ENCODE measurements at places on chromosomes 11 and 22.

- no peak for DNase-seq
These were observed 9.7 kb downstream of the AP5B1 start for GRCh38 chr11:65770951-65771567.

GRCh38 chr11:72783144-72783905 lies 10.5 kb downstream of the STARD10 start:
- no peak for DNase-seq

DNA sequence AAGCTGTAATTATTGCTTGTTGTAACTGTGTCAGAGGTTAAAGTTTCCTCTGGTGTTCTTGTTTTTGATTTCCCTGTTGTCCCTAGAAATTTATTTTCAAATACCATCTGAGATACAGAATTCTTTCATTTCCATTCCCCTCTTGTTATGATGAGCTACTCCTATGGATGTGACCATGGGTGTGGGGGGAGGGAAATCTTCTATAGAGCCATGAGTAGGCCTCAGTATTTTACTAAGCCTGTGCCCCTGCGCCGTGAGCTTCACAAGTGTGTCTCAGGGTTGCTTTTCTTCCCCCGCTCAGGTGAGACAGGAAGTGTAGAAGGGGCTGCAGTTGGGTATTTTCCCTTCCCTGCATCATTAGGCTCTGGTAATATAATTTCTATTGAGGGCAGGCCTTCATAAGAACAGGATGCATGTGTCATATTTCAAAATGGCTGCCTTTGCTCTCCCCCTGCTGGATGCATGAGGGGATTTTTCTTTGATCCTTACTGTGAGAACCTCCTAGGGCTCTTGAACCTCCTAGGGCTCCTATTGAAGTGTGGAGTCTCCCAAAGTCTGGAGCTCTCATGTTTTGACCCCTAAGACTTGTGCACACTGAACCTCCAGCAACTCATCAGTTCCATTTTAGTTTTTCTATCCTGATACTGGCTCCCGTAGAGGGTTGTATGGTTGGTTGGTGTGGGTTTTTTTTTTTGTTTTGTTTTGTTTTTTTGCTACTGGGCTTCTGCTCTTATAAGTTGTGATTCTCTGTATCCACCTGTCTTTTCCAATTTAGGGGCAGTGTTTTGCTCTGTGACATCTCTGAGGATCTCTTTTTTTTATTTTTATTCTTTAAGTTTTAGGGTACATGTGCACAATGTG lies 658.2 kb downstream of the NTM start:
- no peak for DNase-seq

DNA sequence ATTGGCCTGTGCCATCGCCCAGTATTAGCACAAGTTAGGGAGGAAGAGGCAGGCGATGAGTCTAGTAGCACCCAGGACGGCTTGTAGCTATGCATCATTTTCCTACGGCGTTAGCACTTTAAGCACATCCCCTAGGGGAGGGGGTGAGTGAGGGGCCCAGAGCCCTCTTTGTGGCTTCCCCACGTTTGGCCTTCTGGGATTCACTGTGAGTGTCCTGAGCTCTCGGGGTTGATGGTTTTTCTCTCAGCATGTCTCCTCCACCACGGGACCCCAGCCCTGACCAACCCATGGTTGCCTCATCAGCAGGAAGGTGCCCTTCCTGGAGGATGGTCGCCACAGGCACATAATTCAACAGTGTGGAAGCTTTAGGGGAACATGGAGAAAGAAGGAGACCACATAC lies 4.3 kb downstream of the TMEM25 start:
- DNase-seq = no peak

DNA sequence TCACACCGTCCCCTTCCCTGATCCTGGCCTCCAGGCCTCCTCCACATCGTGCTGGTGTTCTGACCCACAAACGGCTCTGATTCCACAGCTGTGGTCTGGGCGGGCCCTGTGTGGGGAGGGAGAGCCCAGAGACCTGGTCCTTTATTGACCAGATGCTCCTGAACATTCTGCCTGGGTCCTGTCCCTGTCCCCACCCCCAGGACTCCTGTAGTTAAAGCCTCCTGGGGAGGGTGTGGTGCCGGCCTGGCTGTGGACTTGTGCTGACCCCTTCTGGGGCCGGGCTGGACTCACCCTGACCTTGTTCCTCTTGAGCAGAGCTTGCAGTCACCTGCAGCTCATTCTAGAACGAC lies 128.7 kb downstream of the CTTN start:
- no peak for DNase-seq

GRCh38 chr11:64060263-64060860 lies 24.6 kb downstream of the FLRT1 start:
- DNase-seq = no peak

DNA sequence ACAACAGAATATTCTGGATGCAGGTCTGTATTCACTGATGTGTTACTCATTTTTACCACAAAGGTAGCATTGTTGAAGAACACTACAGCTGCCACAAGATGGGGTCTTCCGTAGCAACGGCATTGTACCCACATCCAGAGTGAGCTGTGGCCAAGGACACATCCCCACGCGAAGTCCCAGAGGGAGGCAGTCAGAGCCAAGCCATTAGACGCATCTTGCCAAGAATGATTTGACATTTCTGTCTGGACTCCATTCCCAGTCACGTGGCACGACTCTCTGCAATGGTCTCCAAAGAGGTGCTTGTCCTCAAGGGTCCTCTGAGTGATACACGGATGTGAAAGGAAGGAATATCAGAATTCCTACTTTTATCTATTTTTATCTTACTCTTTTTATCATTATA lies 15.5 kb downstream of the OPCML start:
- DNase-seq = no peak
